Peyer's patch (tissue), 4 donors: ENCODE measurements at places on chromosomes 2 and 18. TPM values are rescaled to one million over a fixed set of nuclear protein-coding genes. Genes with fewer than 3 reads are reported as not detected.

Gene MYO5B
- 105 TPM for total RNA-seq

DNA sequence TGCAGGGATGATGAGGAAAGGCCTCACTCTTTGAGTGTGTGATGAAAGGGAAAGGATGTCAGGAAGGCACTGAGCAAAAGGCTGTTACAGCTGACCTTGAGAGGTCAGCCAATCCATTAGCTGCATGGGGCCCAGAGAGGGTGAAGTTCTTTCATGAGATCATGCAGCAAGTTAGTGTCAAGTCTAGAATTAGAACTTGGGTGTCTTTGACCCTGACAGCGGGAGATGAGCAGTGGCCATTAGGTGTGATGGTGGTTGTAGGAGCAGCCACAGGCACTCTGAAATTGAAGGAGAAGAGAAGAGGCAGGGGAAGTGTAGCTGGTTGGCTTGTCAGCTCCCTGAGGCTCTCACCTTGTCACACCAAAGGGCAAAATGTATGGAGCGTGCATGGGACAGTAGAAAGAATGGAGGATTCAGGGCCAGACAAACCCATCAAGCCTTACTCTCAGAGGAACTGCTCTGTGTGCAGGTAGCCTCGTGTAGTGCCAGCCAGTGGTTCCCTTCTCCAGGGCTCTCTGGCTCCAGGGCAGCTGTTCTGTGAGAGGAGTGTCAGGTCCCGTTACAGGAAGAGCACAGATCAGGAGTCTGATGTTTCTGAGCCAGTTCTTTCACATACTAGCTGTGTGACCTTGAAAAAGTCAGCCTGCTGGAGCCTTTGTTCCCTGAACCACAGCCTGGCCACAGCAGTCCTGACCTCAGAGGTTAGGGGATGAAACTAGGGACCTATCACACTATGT lies 35.9 kb downstream of the MAP4K4 start:
- no peak for DNase-seq

Gene NT5DC4
- total RNA-seq = 5.8 TPM

GRCh38 chr2:123303731-123304130 lies 721.4 kb upstream of the CNTNAP5 start:
- DNase-seq = no peak

Gene UGT1A1
- 20.4 TPM for total RNA-seq
